Stomach (tissue), 19 donors: ENCODE measurements at places on chromosomes 7 and 10. TPM values are rescaled to one million over a fixed set of nuclear protein-coding genes. Genes with fewer than 3 reads are reported as not detected.

PLXNA4 gene
- total RNA-seq: 12.8 TPM

GRCh38 chr10:78953113-78953798 lies 115.5 kb upstream of the ZMIZ1 start:
- no peak for DNase-seq
- H3K27me3 ChIP-seq: no peaks in the 10 kb centered on the region
- no peaks in the 10 kb centered on the region for H3K36me3 ChIP-seq
- peaks cover 10% of the 10 kb centered on the region for H3K4me1 ChIP-seq
- H3K27ac ChIP-seq: peak overlapping the region; percentile 60

PDZD7 gene
- total RNA-seq: not detected

HMX2 gene
- not detected for total RNA-seq

GRCh38 chr7:96674565-96674964 lies 35.1 kb downstream of the SEM1 start:
- H3K27ac ChIP-seq: no peak overlapping the region
- H3K27me3 ChIP-seq: no peaks in the 10 kb centered on the region
- H3K4me1 ChIP-seq: no peaks in the 10 kb centered on the region
- DNase-seq: no peak

DNA sequence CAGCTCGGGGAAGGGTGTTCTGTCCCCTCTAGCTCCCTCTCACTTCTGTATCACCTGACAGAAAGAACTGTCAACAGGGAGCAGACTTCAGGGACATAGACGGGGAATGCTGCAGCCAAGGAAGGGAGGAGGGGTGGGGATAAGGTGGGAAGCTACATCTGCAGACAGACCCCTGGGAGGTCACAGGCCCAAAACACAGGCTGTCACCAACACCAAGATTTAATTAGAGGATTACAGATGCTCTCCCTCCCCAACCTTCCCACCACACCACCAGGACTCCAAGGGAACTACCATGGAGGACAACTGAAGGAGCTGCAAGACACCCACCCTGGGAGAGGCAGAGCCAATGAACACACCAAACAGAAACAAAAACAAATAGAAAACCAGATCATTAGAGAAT lies 425.2 kb upstream of the VSTM2A start:
- H3K27me3 ChIP-seq: no peaks in the 10 kb centered on the region
- H3K27ac ChIP-seq: no peak overlapping the region
- no peak overlapping the region for H3K4me3 ChIP-seq
- H3K4me1 ChIP-seq: no peaks in the 10 kb centered on the region

DNA sequence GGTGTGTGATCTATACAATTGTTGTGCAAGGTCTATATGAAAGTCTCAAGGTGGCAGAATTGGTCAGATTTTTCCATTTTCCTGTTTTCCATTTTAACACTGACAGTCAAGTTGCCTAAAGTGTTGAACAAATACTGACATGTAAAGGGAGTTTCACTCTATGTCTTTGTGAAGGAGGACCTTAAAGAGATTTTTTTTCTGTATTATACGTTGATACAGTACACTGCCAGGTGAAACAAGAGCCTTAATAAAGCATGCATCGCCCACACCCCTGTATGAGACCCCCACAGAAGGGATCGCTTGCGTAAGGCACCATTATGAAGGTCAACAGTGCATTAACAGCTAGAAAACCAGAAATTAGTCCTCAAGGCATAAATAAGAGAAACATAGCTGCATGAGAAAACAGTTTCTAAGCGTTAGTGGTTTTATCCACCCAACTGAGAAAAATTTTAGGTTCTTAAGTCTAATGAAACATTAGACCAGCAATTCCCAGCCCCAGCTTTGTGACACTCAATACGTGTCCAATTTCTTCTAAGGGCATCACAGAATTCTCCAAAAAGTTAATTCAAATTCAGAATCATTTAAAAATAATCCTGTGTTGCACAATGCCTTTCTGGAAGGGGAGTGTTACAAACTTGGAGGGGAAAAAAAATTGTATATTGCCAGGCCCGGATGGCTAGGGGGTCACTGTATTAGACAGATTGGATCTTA lies 6.9 kb downstream of the KLF6 start:
- peaks cover 68% of the 10 kb centered on the region for H3K36me3 ChIP-seq
- peak overlapping the region; percentile 64 for H3K4me3 ChIP-seq
- no peaks in the 10 kb centered on the region for H3K27me3 ChIP-seq

DNA sequence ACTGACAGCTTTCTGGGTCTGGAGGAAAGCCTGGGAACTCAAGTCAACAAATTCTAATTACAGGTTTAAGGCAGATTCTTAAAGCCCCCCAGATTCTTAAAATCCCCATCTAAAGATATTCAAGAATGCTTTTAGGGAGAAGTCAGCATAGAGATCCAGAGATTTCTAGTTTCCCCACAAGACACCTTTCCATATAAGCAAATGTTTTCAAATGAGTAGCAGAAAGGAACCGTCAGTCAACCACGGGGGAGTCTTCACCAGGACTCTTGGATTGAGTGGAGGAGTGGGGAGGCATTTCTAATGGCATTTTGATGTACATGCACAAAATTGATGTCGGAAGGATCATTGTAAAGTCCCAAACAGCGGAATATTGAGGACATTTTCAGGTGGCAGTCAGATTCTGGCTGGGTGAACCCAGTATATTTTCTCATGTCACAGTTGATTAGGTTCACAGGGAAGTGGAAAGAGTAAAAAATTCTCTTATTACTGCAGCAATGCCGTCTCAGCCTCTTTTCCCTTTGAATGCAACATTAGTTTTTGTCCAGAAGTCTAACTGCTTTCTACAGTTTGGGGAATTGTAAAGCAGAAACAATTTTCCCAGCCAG lies 191.7 kb upstream of the YAE1 start:
- H3K4me1 ChIP-seq: no peaks in the 10 kb centered on the region
- H3K27me3 ChIP-seq: no peaks in the 10 kb centered on the region
- no peak for DNase-seq
- H3K36me3 ChIP-seq: no peaks in the 10 kb centered on the region
